ENCODE measurements at places on chromosomes 7 and 10. TPM values are rescaled to one million over a fixed set of nuclear protein-coding genes. Genes with fewer than 3 reads are reported as not detected.

- DNase-seq: no peak
Measured at GRCh38 chr7:143374561-143374960, 6.6 kb upstream of the ZYX start.

DNA sequence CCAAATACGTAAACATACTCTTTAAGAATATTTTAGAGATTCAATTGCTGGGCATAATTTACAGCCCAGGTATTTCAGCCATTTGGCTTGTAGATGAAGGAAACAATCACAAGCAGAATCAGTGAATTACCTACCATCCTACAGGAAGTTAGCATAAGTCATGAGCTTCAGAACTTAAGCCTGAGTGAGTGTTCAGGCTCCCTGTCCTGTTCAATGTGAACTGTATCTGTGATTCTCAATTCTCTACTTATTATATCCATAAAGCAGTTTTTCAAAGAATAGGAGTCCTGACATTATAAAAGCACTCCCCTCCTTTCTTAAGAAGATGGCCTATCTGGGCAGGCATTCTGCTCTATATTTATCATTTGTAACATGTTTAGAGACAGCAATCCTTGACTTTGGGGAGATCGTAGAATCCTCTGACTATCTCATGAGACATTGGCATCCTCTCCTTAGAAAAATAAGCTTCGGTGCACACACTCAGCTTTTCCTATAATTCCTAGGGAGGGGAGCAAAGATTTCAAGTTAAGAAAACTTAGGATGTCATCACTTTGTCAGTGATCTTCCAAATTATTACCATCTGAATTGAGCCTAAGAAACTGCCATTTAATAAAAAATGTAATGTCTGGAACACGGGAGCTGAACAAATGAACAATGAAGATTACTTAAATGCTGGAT is 645.2 kb upstream of the IGFBP3 start:
- no peak for DNase-seq

DNA sequence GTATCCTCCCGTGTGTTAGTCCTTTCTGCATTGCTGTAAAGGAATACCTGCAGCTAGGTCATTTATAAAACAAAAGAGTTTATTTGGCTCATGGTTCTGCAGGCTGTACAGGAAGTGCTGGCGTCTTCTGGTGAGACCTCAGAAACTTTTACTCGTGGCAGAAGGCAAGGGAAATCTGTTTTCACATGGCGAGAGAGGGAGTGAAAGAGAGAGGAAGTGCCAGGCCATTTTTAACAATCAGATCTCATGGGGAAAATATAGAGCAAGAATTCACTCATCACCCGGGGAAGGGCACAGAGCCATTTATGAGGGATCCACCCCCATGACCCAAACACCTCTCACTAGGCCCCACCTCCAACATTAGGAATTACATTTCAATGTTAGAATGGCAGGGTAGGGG is 952.2 kb downstream of the CNTNAP2 start:
- DNase-seq: no peak

GRCh38 chr7:121379930-121380329 is 16.2 kb downstream of the FAM3C start:
- no peak for DNase-seq

DNA sequence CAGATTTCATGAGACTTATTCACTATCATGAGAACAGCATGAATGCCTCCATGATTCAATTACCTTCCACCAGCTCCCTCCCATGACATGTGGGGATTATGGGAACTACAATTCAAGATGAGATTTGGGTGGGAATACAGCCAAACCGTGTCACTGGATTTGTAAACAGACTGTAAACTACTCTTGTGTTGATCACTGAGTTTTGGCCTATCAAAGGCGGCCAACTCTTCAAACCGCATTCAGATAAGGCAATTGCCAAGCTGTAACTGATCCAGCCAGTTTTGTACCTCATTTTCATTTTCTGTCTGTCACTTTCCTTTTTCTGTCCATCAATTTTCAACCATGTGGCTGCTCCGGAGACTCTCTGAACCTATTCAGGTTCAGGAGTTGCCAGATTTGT is 27.2 kb upstream of the PAPSS2 start:
- no peak for DNase-seq

DNA sequence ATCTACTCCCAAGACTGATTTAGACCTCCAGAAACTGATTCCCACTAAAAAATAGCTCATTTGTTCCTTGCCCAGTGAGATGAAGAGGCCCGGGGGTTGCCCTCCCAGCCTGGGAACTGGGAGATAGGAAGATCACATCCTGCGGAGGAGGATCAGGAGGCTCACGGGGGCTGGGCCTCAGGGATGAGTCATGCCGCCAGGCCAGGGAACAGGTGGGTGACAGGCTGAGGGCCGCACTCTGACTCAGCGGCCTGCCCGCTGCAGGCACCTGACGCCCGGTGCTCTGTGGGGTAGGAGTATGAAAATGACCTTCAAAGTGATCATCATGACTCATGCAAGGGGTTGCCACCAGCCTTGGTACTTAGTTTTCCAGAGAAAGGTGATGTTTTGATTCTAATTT is 104.5 kb upstream of the ZPBP start:
- no peak for DNase-seq

GRCh38 chr10:62396864-62397263 is 22.7 kb downstream of the ZNF365 start:
- DNase-seq: no peak

DNA sequence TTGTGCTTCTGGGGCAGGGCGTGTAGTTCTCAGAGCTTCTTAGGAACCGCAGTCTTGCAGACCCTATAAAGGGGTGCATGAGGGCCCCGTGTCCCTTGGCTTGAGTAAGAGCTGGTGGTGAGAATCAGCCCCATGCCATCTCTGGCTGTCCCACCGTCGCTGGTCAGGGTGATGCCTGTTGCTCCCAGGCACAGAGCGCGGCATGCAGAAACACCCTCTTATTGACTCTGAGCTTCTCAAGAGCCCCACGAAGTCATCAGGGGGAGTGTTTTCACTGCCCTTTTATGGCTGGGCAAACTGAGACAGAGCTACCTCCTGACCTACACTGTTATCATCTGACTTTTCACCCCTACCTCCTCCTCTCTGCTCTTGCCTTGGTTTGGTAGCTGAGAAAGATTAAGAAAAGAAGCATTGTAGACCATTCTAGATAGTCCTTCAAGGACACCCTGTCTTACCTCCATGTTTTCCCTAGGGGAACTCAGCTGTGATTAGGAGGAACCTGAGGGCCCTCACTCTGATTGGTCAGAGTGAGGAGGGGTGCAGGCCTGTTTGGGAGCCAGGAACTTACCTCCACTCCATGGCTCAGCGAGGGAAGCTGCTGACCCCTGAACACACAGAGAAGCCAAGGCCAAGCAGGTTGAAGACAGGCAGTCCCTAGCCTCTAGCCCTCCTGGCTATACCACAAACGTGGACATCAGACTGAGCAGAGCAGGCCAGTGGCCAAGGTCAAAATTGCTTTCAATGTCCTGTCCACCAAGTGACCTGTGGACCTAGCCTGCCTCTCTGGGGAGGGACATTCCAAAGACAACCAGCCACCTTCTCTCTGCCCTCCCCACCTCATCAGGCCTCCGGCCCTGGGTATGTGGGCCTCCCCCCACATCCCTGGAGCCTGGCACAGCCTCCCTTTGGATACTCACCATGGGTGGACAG is 17.6 kb downstream of the UNC5B start:
- no peak for DNase-seq

DNA sequence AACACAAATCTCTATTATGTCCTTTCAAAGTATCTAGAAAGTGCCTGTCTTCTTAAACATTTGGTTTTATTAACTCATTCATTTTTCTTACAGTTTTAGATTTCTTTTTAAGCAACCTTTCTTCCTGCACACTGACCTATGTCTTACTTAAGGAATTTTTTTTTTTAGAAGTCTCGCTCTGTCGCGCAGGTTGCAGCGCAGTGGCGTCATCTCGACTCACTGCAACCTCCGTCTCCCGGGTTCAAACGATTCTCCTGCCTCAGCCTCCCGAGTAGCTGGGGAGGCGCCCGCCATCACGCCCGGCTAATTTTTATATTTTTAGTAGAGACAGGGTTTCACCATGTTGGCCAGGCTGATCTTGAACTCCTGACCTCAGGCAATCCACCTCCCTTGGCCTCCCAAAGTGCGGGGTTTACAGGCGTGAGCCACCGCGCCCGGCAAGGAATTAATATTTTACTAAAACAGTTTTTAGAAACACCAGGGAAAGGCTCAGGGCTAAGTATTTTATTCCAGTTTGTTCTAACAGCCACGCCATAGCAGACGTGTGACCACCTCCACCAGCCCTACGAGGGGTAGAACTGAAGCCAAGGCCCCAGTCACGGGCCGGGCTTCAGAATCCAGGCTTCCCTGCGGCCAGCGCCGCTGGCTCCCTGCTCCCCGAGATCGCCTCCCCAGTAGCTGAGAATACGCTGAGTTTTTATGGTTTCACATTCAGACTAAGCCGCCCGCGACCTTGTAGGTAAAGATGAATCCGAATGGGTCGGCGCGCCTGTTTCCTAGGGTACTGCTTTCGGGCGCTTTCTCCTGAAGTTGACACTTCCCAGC is 941 bp upstream of the LUC7L2 start:
- DNase-seq: peak; percentile 21

GRCh38 chr10:96758423-96758822 is 38.1 kb upstream of the PIK3AP1 start:
- no peak for DNase-seq

- no peak for DNase-seq
Measured at GRCh38 chr7:4198301-4198700, 483.8 kb upstream of the FOXK1 start.

- DNase-seq: no peak
Measured at GRCh38 chr7:17846935-17847334, 93.4 kb downstream of the SNX13 start.

GRCh38 chr10:26489081-26489480 is 50.9 kb downstream of the APBB1IP start:
- DNase-seq: no peak

DNA sequence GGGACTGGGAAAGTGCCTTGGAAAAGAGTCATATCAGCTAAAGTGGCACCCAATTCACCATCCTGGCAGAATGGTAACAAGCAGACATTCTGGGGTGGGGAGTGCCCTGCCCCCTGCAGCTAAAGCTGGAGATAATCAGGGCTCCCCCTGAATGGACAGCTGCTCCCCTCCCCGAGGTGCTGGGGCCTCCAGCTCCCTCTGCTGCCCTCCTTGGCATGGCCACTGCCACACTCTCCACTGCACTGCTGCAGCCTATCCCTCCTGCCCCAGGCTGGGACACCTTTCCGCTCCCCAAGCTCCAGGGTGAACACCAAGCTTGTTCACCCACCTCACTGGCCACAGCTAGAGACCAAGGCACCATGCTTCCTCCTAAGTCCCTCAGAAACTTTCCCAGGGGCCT is 9.8 kb upstream of the PARD3 start:
- no peak for DNase-seq

DNA sequence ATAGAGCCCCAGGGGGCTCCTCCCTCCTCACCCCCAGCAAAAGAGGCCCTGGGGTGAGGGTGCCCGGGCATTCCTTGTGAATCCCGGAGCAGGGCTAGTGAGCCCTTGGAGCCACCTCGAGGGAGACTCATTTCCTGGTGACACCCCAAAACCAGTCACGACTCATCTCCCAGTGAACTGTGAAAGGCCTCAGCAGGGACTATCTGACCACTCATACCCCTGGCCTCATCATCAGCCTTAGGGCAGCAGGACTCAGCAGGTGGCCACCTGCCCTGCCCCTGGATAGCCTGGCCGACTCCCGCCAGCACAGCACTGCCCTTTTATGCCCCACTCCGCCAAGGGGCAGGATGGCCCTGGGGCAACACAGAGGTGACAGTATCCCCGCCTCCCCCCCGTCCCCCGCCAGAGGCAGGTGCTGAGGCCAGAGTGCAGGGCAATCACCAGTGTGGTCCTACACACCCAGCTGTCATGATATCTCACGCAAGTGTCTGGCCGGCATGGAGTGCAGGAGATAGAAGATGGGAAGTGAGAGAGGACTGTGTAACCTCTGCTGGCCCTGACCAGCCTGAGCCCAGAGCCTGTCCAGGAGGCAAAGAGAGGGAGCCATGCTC is 3.2 kb downstream of the SNCG start:
- DNase-seq: no peak

- DNase-seq: no peak
Measured at GRCh38 chr7:20222219-20222828, 5.1 kb upstream of the MACC1 start.

DNA sequence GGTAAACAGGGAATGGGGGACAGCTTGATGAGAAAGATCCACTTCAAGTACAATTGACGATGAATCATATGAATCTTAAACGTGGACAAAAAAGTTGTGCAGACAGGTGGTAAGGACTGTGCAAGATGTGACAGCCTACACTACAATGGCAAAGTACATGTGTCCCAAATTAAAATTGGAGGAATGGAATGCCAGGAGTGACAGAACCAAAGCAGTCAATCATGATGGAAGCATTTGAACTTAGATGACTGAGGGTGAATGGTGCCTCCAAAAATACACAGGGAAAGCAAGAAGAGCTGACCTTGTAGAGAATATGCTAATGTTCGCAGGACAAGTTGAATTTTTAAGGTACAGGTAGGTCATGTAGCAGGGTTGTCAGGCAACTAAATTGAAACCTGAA is 150.3 kb upstream of the WNT16 start:
- no peak for DNase-seq

- no peak for DNase-seq
Measured at GRCh38 chr10:71486484-71487114, 89.9 kb downstream of the CDH23 start.

DNA sequence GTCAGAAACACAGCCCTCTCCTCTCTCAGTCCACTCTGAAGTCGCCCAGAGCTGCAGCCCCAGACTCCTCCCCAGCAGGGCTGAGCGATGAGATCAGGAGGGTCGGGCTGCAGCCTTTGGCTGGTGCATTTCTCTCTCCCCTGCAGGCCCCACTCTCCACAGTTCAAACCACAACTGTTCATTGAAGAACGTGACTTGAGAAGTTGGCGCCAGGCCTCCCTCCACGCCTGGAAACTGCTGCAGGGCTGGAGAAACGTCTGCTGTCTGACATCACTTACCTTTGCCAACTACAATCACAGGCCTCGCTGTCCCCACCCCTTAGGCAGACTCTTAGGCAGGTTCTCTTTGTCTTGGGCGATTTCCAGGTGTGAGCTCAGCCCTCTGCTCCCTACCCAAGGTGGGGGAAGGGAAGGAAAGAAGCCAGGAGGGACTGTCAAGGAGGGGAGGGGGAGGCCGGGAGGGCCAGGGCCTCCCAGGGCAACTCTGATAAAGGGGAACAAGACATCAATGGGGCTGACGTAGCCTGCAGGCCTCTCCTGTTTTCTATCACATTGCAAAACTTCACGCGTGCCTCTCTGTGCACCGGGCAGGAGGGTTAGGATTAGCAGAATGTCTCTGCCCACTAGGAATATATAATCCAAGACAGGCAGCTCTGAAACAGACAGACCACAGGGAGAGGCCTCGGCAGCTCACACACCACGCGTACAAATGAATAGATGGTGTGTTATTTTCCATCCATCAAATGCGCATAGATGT is 32.7 kb downstream of the CALML5 start:
- DNase-seq: no peak

GRCh38 chr10:34377833-34378232 is 437.3 kb downstream of the PARD3 start:
- DNase-seq: no peak

GRCh38 chr10:121800831-121801230 is 127.0 kb downstream of the ATE1 start:
- no peak for DNase-seq

GRCh38 chr7:1142051-1142635 is 17.9 kb downstream of the ZFAND2A start:
- DNase-seq: no peak

- no peak for DNase-seq
Measured at GRCh38 chr7:22936246-22936645, 77.7 kb downstream of the HYCC1 start.

- DNase-seq: no peak
Measured at GRCh38 chr10:129614341-129614740, 147.3 kb downstream of the MGMT start.

The AQP1 gene
- 0.44 TPM for total RNA-seq

The SFMBT2 gene
- total RNA-seq: 19.2 TPM

The ATP6V1F gene
- 100.0 TPM for total RNA-seq

The PRKCQ gene
- total RNA-seq: 0.11 TPM

The GHRHR gene
- total RNA-seq: not detected

The IKZF5 gene
- total RNA-seq: 17.0 TPM

Measured in activated B cell treated with CpG ODN at 0.5 μM for 24 hours (primary cell).